ENCODE measurements at places on chromosomes 7 and 10.

GRCh38 chr10:101693978-101694673, 844 bp downstream of the FBXW4 start:
- DNase-seq: peak; percentile 75

DNA sequence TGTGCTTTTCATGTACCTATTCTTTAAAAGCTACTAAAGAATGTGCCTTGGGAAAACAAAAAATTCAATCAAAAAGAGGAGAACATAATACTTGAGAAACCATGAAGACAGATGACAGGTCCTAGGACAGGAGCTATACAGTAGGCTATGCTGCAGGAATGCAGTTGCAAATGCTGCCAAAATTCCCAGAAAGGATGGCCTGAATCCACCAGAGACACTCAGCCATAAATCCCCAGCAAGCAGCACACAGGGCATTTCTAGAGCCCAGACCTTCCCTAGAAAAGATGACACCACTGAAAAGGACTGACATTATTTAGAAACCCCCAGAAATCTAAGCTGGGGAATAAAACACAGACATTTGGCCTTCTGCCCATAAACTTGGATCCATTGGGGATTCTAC, 237.3 kb downstream of the C7orf25 start:
- no peak for DNase-seq

GRCh38 chr7:28941633-28942032, 16.5 kb downstream of the TRIL start:
- DNase-seq: no peak

DNA sequence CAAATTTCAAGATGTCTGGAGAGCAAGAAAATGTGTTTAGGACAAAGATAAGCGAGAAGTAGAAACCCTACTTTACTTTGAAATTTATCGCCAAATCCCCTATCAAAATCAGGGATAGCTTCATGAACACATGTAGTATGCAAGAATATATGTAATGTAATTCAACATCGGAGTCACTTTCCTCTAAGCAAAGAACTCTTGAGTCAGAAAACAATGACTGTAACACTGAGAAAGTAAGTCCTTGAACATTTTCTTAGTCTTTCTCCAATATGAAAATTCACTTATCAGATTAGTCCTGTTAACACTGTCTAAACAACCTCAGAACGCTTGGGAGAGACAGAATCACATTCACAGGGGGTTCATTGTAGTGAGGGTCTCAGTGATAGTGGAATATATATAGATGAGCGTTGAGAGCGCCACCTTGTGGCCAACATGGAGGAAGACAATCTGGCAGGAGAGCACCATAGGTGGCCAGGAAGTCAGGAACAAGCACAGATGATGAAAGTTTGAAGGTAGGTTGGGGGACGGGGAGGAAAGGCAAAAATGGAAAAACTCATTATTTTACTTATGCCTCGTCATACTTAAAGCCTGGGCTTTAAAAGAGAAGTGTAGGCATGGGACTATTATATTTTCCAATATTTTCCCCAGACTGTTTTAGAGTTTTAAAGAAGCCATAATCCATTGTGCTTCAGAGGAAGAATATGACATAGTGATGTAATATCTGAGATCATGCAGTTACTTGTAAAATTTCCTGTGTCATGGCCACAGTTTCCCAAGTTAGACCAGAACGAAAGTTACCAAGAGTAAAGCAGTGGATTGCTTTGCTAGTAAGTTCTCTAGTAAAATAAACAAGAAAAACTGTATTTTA, 115.5 kb upstream of the GNAI1 start:
- peak; percentile 77 for DNase-seq

- no peak for DNase-seq
Measured at GRCh38 chr7:133059263-133059662, 22.6 kb downstream of the CHCHD3 start.

GRCh38 chr10:45040921-45041542, 40.3 kb downstream of the ZNF22 start:
- no peak for DNase-seq

DNA sequence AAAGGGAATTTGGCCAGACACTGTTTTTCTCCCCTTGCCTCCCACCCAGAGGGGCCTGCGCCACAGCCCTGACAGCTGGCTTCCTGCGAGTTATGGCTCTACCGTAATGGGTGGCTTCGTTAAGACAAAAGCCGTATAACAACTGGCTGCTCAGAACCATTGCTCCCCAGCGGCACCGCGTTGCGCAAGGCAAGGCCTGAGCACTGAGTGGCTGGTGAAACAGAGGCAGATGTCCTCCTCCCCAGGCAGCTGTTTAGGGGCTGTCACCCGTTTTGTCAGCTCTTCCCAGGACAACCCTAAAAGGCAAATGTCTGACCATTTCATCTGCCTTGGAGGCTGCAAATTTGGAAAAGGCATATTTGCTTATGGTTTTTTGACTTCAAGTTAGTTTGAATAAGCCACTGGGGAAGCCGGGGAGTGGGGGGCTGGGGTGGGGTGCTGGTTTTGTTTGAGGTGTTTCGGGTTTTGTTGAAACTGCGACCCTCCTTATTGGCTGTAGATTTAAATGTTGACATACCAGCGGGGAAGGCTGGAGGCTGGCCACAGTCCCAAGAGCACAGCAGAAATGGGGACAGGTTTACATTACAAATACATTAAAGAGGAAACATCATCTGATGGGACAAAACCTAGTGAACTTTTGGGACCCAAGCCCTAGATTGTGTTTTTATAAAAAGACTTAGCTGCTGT, 681 bp upstream of the SPOCK2 start:
- peak; percentile 78 for DNase-seq

All from kidney (tissue), 22 donors.